ENCODE measurements at places on chromosomes 6 and 20.

DNA sequence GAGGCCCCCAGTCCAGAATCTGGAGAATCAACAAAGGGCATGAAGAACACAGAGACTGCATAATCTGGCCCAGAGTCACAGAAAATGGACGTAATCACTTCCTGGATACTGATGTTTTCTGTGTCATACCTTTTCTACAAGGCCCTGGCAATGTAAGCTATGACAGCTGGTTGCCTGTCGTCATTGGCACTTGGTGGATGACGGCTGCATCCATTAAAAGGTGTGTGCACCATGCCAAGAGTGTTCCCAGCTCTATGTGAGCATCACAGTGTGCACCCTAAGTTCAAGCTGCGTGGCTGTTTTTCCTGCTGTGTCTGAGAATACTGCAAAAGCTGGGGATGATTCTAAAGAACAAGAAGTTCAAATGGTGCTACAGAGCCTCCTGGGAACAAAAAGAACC lies 275.2 kb upstream of the CNR1 start:
- DNase-seq: no peak

DNA sequence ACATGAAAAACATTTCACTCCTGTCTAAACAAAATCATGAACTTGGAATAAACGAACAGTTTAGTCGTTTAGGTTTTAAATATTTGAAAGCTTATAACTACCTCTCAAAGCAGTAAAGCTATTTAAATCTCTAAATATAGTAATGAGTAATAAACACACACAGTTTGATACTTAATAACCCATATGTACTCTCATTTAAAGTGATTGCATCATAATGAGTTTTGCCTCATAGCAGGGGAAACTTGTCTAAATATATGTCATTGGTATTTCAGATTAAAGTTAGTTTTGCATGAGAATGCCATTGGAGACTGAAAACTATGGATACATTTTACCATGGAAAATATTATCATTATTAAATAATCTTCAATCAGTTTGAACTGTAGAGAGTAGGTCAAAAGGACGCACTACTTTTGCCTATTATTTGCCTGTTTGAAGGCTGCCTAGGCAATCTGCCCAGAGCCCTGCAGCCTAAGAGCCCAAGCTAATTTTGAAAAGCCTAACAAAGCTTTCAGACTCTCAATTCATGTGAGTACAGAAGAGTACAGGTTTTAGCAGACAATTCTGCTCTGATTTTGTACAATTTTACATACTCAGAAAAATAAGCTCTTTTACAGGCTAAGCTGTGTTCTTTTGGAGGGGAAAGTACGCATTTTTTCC lies 632.8 kb downstream of the HACE1 start:
- no peak for DNase-seq

GRCh38 chr6:79048611-79049010 lies 29.4 kb downstream of the PHIP start:
- DNase-seq: no peak

DNA sequence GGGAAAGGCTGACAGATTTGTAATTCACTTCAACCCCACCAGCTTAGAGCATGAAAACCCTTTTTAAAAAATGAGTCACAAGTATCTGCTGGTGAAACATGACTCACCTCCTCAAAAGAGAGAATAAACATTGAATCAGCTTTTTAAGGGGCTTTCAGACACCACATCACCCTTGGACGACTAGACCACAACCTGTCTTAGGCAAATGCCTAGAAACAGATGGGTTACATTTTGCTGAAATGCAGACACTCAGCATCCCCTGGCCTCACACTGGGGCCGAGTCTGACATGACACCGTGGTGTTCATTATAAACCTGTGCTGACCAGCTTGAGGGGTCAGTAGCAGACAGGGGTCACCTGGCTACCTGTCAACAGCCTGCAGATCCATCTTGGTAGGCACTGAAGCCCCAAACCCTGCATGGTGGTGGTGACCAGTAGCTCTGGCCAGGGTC lies 175.3 kb upstream of the CST7 start:
- DNase-seq: peak; percentile 38

DNA sequence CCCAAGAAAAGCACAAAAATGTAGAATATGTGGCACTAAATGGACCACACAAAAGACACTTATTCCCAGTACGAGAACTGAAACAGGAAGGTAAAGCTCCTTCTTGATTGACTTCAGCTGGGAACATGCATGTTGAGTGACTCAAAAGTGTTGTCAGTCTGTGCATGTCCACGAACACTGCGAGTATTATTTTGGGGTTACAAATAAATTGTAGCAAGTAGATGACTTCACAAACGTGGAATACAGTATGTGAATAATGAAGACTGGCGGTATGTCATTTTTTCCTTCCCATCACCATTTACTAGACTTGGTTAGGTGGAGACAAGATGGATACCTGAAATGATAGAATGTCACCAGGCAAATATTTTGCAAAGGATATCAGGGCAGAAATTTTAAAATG lies 45.4 kb downstream of the L3MBTL3 start:
- DNase-seq: no peak

DNA sequence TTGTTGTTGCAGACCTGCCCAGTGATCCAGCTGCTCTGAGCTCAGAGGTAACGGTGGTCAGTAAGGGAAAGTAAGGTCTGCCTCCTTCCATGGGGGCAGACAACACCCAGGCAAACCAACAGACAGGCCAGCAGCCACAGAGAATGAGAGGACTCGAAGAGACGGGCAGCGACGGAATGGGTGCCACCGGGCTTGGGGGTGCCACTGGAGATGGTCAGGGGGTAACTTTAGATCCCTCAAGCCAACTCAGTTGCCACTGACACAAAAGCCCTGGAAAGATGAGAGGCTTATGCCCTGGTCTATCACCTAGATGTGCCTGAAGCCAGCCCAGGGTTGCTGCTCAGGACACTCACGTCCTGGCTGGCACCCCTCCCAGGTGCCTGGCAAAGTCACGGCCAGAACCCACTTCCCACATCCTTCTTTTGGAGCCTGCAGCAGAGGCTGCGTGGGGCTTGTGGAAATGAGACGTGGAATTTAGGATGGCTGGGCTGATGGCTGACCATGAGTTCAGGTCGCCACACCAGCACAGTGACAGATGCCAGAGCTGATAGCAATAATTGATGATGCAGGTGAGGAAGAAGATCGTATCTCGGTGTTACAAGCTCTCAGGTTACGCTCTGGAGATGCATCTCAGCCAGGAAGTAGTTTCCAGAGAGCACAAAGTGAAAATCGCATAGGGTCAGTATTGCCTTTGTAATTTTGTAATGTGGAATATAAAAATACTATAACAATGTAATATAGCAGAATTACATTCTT lies 209.1 kb downstream of the SYNDIG1 start:
- DNase-seq: no peak

DNA sequence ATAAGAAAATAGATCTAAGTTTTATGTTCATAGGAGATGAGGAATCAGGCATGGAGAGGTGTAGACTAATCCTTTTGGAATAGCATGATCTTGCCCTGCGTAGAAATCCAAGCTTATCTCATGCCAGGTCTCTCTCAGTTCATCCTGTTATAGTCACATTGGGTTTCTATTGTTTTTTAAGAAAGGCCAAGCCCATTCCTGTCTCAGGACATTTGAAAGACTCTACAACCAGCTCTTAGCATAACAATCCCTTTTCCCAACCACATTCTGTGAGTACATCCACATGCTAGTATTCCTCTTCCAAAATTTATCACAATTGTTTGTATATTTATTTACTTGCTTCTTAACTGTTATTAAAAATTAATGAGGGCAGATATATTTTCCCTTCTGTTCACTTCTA lies 130.3 kb downstream of the MMUT start:
- no peak for DNase-seq

DNA sequence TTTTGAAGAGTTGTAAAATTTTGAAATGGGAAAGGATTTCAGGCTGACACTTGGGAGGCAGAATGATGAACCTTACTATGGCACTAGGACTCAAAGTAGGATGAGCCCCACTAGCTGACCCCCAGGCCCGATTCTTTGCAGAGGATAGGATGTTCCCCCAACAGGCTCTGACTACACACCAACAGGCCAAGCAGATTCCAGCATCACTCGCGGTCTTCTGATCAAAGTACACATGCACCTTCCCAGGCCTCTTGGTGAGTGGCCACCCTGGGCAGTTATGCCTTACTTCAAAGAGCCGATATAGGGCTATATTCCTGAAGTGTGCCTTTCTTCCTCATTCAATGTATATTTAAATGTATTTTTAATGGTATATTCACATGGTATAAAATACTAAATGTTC lies 117.6 kb upstream of the TMEM181 start:
- DNase-seq: no peak

DNA sequence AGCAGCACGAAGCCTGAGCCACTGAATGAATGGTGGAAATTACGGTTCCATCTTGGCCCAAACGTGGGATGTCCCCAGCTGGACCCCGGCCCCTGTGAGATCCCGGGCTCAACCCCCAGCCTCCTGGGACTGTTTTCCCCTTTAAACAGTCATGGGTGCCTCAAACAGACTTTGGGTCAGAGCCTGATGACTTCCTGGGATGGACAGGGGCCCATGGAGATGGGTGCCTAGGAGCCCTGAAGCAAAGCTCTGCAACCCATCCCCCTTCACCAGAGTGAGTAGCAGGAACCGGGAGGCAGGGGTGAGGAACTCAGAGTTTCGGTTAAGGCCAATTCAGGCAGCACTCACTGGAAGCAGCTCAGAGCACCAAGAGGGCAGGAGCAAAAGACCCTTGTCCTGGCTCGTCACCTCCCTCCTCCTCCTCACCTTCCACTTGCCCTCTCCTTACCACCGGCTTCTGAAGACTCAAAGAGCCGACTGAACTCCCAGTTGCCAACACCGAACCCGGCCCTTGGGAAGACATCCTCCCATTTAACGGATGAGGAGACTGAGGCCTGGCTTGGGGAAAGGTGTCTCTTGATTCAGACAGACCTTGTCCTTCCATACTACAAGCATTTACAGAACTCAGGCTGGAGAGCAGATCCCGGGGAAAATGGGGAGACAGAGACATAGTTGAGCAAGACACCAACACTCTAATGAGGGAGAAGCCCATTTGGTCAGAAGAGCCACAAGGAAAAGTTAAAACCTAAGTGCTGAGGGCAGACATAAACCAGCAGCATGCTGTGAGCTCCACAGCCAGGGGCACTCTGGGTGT lies 14.9 kb upstream of the TLDC2 start:
- DNase-seq: no peak

- DNase-seq: no peak
Observed at GRCh38 chr20:4412216-4412615, 309.5 kb upstream of the PRND start.

GRCh38 chr6:9121549-9121948 lies 686.2 kb upstream of the SLC35B3 start:
- DNase-seq: no peak

DNA sequence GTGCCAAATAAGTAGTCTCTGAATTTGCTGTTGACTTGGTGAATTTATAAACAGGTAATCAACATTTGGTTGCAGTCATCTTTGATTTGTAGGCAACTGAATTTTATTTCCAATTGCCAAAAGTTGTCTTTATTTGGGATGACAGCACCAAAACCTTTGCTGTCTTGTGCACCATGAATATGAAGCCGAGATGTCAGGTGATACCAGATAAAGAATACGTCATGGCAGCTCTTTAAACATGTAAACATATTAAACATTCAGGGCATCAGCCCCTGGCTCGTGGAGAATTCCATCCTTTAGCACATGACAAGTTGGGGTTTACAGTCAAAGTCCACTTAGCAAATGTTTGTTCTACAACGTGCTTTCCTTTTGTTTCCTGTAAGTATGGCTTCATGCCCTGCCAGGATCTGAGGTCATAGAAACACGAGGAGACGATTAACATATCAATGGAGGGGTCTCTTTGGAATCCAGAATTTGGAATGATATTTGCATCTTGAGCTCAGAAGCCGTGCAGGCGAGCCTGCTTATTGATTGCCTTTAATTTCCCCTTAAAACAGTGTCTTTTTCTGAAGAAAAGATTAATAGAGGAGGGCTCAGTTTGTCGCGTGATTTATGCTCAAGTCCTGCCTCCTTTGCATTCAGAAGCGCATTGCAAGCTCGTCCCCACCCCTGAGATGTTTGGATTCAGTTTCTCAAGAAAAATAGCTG lies 170.2 kb upstream of the ZNF217 start:
- DNase-seq: no peak

DNA sequence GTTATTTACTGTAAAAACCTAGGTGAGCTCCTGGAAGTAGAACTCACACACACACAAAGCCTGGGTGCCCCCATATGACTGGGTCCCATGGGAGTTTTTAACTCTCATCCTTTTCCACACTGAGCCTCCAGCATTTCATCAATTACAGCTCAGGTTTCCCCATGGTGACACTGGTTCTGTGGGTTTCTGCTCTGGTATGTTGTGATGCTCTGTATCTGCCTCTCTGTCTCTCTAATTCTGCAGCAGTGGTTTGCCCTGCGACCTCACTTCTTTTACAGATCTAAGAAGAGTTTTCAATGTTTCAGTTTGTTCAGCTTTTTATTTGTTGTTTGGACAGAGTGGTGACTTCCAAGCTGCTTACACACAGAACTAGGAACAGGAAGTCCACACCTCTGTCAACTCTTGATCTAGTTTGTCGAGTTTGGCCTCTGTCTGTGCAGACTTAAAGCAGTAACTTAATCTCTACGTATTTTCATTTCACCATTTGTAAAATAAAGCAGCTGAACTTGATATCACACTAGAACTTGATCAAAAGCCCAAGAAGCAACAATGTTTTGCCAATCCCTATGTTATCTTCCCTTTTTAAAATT lies 554.3 kb downstream of the EPHA7 start:
- no peak for DNase-seq

DNA sequence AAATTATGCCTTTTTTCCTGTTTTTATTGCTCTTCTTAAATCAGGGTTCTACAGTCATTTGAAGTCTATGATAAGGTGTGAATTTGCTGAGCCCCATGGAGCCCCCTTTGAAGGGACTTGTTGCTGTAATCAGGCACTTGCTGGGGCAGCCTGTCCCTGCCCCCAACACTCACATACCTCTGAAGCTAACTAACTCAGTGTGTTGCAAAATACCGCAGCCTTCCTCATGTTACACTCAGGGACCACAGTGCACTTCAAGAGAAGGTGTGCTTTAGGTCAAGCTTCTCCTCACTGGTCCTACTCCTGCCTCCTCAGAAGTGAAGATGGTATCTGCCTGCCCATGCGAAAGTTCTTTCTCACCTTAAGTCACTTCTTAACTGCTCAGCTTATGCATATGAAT lies 66.1 kb upstream of the GLP1R start:
- no peak for DNase-seq

DNA sequence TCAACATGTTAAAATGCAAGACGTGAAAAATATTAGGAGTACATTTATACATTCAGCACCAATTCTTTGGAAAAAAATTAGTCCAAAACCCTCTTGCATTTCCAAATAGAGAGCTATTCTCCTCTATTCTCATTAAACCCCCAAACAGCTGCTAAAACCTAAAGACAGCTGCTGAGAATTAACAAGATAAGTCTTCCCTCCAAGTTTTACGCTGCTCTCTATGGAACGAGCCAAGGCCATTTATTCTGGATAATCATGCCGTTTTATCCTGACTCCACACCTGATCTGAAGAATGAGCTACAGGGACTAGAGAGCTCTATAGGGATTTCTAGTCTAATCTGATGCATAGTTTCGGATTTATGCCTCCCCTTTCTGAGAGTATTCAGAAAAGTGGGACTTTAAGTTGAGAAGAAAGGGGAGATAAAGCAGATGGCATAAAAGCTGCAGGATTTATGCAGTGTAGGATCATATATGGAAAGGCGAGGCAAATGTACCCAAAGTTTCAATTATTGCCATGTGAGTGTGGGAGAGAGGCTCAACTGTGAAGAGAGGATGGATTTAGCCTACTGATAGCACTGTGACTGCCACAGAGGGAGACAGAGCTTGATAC lies 64.7 kb upstream of the HS3ST5 start:
- no peak for DNase-seq

Data from stimulated activated CD8-positive, alpha-beta memory T cell treated with anti-CD3 and anti-CD28 coated beads, Interleukin-4, amount 100 ng/mL, for 48 hours (primary cell).